ENCODE measurements at places on chromosomes 16 and 17.

- DNase-seq, result no peak
These were observed 39.4 kb downstream of the TUBD1 start for GRCh38 chr17:59853168-59853918.

DNA sequence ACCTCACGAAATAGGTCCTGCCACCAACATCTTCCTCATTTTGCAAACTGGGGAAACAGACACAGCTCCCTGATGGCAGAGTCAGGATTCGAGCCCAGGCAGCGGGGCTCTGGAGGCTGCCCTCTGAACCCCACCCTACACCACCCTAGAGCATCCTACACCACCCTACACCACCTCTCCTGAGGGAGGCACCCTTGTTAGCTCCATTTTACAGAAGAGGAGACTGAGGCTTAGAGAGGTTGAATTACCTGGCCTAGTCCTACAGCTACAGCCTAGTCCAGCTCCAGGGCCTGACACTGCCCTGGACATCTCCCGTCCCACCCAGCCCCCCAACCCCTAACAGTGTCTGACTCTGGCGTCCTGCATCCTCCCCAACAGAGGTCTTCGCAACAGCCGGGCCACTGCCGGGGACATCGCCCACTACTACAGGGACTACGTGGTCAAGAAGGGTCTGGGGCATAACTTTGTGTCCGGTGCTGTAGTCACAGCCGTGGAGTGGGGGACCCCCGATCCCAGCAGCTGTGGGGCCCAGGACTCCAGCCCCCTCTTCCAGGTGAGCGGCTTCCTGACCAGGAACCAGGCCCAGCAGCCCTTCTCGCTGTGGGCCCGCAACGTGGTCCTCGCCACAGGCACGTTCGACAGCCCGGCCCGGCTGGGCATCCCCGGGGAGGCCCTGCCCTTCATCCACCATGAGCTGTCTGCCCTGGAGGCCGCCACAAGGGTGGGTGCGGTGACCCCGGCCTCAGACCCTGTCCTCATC, 3.2 kb upstream of the NECAB2 start:
- DNase-seq, result no peak

DNA sequence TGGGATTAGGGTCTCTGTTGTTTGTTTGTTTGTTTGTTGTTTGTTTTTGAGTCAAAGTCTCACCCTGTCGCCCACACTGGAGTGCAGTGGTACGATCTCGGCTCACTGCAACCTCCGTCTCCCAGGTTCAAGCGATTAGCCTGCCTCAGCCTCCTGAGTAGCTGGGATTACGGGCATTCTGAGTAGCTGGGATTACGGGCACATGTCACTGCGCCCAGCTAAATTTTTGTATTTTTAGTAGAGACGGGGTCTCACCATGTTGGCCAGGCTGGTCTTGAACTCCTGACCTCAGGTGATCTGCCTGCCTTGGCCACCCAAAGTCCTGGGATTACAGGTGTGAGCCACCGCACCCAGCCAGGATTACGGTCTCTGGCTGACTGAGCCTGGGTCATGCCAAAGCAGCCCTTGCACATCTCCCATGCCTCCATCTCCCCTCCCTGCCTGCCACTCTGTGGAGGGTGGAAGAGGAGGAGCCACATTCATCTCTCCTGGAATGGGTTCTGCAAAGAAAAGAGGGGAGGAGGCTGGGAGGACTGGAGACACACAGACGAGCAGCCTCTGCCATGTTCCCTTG, 59.2 kb downstream of the BEAN1 start:
- no peak for DNase-seq

- no peak for DNase-seq
These were observed 44.1 kb downstream of the DDX19A start for GRCh38 chr16:70390774-70391173.

GRCh38 chr17:8563981-8564602, 66.4 kb downstream of the MYH10 start:
- no peak for DNase-seq

DNA sequence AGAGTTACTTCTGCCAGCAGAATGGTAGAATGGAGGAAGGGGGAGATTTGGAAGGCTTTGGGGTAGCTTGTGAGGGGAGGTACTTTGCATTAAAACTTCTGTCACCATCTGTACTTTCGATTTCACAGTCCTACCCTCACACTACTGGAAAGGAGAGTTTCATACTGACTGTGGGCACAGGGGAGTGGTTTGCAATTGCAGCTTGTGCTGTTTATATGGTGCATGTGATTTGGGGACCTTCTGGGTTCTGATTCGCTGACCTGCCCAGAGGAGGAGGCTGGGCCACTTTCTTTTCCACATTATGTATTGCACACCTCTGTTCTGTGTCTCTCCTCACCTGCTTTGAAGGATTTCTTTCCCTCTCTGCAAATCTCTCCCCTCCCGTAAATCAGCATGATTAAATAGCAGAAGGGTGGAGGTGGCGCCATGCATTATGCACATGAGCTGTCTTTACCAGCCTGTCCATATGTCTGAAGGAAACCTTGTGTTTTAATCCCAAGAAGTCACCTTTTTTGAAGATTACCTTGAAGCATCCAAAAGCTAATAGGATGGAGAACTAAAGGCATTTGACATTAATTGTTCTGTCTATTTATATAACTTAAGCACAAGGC, 90.9 kb downstream of the RBFOX1 start:
- DNase-seq, result no peak

DNA sequence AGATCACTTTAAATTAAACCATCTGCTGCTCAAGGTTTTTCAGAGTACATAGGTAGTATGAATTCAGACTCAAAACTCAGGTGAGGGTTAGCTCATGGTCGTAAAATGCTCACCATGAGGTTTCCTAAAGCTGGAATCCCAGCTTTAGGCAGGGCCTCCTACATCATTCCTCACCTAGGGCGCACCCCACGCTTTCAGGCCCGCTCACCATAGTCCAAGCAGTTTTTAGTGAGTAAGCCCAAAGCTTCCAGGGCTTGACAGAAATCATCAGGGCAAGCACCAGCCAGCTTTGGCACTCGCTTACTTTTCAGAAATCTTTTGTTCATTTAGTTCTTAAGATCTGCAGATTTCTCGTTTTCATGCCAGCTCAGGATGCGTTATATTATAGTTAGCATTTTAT, 89.8 kb downstream of the HIC1 start:
- no peak for DNase-seq

GRCh38 chr17:76983075-76983775, 115.0 kb downstream of the MGAT5B start:
- peak; percentile 20 for DNase-seq

Data from activated T-cell treated with anti-CD3 and anti-CD28 coated beads, Interleukin-2, amount 50 U/mL, for 48 hours (primary cell).